Lower leg skin (tissue), 4 donors: ENCODE measurements at places on chromosomes 4 and X.

DNA sequence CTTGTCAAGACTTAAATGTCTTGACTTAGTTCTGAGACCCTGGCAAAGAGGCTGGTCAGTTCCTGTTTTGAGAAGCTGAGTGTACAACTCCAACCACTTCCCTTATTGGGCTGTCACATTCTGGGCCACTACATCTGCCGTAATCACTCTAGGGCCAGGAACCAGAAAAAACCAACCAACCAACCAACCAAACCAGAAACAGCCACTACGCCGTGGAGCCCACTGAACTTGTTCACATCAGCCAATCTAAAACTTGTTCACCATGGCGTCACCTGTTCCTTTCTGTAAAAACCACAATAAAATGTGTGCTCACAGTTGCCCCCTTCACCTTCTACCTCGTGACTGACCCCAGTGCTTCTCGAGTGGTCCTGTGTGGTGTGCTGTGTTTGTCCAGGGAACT is 107.3 kb downstream of the JADE1 start:
- DNase-seq = peak; percentile 37

GRCh38 chr4:168524006-168524405 is 27.2 kb downstream of the PALLD start:
- no peak for DNase-seq

DNA sequence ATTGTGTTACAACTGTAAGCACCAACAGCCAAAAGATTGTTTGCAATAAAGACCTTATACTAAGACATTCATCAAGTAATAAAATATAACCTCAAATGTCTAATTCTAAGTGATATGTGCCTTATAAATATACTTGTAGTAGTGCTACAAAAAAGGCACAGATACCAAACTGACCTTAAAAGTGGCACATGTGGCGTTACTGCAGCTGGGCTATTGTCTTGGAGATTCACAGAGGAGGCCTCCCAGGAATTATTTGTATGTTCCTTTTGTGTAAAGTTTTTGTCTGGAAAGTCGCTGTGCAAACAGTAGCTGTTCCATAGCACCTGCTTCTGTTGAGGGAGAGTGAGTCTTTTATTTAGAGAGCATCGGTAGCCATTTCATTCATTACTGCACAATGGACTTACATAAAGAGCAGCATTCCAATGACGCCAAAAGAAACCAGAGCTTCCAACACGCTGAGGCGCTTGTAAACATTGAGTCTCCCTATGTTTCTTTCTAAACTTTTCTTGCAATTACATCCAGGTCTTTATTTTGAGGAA is 143.7 kb downstream of the RPA4 start:
- no peak for DNase-seq

DNA sequence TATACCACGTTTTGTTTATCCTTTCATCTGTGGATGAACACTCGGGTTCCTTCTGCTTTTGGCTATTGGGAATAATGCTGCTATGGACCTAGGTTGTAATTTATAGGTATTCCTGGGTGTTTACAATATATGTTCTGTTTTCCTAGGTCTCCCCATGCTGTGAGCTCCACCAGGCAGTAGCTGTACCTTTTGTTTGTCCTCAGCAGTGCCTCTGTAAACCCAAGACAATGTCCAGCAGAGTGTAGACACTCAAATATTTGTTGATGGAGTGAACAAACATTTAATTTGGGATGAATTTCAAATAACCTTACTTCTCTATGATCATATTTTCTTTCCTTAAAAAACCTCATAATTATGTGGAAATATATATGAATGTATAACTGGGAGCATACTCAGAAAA is 259.5 kb upstream of the BOD1L1 start:
- DNase-seq = no peak

DNA sequence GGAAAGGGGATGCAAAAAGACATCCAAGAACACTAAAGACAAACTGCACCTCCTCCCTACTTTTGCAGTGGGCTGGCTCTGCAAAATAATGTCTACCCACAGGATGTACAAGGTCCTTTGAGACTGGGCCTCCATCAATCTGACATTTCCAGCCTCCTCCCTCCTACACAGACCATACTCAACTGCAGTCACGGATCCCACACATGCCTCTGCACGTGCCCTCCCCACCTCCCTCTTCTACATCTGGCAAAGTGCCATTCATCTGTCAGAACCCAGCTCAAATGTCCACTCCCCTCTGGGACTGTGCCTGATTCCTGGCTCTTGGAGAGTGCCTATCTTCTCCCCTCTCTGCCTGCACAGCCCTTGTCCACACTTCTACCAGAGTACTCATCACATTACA is 50.3 kb downstream of the CHRDL1 start:
- DNase-seq = no peak

GRCh38 chrX:112641449-112641848 is 38.3 kb downstream of the LHFPL1 start:
- DNase-seq = no peak

GRCh38 chr4:89266128-89266527 is 41.5 kb downstream of the GPRIN3 start:
- no peak for DNase-seq

- peak; percentile 20 for DNase-seq
Measured at GRCh38 chr4:54913751-54914526, 211.5 kb downstream of the KDR start.

DNA sequence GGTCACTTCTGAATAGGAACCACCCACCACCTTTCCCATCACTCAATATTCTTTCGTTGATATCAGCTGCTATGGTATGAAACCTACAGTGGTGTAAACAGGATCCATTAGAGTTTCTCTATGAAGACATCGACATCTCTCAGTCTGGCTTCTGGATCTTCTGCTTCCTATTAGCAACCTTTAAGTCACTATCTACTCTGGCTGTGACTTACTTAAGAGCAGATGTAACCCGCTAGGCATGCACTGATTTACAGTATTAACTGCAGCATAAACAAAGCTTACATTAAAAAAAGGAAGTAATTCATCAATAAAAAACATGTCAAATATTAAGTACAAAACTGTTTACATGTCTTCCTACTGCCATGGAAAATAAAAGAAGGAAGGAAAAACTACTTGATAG is 96.4 kb downstream of the ANAPC10 start:
- DNase-seq = no peak
